Islet precursor cell (in vitro differentiated cells): ENCODE measurements at places on chromosomes 5 and 9.

- no peak for DNase-seq
These were observed 173.9 kb downstream of the GNAQ start for GRCh38 chr9:77857513-77858259.

DNA sequence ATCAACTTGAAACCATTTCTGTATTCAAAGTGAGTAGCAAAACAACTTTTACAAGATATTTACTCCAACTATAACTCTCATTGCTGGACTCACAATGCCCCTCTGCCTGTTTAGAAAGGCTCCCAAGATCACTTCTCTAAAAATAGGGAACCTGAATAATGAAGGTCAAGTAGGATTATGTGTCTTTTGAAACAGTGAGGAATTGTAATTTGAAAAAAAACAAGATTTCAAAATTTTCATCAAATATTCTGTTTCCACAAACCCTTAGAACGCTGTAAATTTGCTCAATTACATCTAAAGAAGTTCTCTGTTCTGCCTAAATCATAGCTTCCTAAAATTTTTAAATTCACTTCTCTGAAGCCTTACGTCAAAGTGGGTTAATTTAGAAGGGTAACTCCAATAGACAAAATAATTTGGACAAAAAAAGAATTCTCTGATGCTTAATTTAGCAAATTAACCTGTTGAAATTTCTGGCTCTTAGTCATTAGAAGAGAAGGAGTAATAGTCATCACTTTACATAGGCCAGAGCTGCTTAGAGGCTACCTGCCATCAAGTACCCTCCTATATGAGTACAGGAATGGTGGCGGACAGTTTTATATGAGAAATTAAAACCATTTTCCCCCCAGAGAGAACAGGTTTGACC lies 4.0 kb downstream of the ELL2 start:
- DNase-seq: no peak

DNA sequence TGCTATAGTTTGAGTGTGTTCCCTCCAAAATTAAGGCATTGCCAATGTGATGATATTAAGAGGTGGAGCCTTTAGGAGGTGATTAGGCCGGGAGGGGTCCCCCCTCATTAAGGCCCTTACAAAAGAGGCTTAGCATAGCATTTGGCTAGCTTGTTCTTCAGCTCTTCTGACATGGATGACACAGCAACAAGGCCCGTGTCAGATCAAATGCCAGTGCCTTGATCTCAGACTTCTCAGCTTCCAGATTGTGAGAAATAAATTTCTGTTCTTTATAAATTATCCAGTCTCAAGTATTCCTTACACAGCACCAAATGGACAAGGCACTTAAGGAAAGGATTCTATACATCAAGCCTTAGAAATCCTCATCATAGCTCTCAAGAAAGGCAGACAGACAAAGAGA lies 31.8 kb downstream of the SLC38A9 start:
- DNase-seq: no peak

- no peak for DNase-seq
These were observed 287.2 kb downstream of the CD180 start for GRCh38 chr5:66909364-66909763.

DNA sequence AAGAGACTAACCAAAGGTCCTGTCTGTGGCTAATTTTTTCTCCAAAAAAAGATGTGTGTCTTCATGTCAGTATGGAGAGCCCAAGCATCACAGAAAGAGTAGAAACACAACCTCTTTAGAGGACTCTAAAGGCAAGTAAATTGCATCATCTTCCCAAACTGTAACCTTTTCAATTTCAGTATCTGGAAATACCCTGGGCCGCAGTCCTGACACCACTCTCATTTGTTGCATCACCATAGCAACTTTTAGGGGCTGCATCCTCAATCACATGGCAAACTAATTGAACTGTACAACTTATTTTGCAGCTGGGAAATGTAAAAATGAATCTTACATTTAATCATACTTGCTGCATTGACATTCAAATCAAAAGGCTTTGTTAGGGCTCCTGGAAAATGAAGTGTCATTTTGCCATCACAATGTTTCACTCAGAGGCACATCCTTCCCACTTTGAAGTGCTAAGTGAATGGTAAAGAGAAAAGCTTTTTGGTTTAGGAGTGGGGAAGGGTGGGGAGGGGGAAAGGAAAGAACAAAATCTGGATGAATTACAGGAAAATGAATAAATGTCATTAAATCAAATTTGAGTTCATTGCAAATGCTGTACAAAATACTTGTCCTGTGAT lies 60.6 kb upstream of the GRIA1 start:
- no peak for DNase-seq
